ENCODE measurements at places on chromosomes 1 and 21. TPM values are rescaled to one million over a fixed set of nuclear protein-coding genes. Genes with fewer than 3 reads are reported as not detected.

GRCh38 chr21:25838809-25839208 lies 104.0 kb downstream of the GABPA start:
- no peak for DNase-seq

GRCh38 chr1:242736611-242737010 lies 212.1 kb upstream of the PLD5 start:
- DNase-seq = peak; percentile 2

CLIC6 gene
- not detected for total RNA-seq

ZNF648 gene
- total RNA-seq = not detected

GRCh38 chr1:220754918-220755295 lies 6.8 kb downstream of the MTARC2 start:
- DNase-seq = no peak

GPR37L1 gene
- total RNA-seq = 0.07 TPM

Data from Caco-2 (cell line).